Fibroblast of villous mesenchyme (primary cell): ENCODE measurements at places on chromosomes 6 and 20.

DNA sequence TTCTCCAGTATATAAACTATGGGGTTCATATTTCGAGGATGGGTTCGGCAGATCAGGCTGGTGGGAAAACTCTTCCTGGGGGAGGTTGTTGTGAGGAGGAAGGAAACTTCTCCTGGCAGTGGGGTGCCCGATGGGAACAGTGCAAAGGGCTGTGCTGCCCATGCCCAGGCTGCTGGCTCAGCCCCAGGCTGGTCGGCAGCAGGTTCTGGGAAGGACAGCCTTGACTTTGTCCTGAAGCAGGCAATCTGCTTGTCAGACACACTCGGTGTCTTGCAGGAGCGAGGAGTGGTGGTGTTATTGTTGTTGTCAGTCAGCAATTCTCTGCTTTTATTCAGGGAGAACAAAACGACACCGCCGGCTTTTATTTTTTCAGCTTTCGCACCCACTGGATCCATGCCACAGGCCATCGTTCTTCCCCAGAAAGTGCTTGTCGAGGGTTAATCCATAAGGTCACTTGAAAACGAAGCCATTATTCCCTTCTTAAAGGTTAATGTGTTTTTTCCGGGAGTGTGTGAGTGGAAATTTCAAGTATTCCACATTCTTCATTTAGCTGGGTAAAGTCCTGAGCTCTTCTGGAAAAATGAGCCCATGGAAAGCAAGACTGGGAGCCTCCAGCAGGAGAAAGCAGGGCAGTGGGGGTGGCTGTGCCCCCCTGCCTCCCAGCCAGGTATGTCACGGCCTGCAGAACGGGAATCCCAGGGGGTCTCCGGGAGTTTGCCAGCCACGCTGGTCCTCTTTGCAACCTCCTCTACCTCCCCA is 57.0 kb upstream of the STX16 start:
- no peak for DNase-seq

- DNase-seq: peak; percentile 77
These were observed 648.5 kb downstream of the HTR1B start for GRCh38 chr6:76814496-76815458.

DNA sequence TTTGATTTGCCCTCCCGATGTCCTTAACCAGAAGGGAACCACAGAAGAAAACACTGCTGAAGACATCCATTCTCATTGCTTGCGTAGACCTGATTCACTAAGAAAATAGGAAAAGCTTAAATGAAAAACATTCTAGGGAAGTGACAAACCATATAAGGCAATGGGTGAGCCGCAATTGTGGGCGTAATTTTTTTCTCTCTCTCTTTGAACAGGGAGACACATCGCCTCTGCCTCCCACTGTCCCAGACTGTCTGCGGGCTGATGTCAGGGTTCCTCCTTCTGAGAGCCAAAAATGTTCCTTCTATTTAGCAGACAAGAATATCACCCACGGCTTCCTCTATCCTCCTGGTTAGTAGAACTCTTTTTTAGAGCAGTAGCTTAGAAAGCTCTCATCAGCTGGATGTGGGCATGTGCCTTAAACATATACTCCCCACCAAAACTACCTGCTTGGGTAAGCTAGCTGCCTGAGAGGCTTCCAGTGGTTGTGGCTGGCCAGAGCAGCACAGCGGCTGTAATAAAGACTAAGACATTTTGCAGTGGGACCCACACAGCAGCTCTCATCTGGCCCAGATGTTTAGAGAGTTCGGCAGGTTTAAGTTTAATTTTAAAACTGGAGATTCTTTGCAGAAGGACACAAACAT is 22.7 kb upstream of the CTAGE9 start:
- peak; percentile 45 for DNase-seq

GRCh38 chr6:37303891-37304503 is 46.1 kb upstream of the TMEM217 start:
- peak; percentile 67 for DNase-seq

DNA sequence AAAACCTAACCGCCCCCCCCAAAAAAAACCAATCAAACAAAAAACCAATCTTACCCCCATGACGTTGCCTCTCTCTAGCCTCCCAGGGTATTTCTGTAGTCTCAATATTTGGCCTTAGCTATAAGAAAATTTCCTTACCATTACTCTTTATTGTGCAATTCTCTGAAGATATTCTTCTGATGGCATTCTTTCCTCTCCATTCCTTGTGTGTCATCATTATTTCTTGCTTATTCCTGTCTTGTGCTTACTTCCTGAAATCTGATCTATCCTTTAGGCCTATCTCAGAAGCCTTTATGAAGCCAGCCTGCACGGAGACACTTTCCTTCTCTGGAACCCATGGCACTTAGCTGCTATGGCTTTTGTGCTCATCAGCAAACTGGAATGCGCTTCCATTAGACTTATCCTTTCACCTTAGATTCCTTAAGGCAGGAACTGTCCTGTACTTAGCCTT is 65.9 kb upstream of the DDR1 start:
- DNase-seq: peak; percentile 91

DNA sequence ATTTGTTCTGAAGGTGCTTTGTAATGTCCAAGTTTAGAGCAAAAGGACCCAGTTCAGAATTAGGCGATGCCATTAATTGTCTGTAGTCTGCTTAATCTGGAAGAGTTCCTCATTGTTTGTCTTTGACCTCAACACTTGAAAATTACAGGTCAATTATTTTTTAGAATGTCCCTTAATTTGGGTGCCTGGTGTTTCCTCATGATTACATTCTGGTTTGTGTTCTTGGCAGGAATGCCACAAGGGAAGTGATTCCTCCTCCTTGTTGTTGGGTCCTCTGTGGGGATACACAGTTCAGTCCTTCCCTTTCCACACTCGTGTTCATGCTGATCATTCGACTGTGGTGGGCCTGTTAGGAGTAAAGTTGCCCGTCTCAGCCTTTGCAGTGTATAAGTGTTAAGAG is 207.3 kb downstream of the JARID2 start:
- no peak for DNase-seq

GRCh38 chr6:72464791-72465691 is 156.8 kb upstream of the KCNQ5 start:
- peak; percentile 7 for DNase-seq

GRCh38 chr6:107684996-107685395 is 139.1 kb downstream of the SCML4 start:
- no peak for DNase-seq

GRCh38 chr6:170165471-170166117 is 125.3 kb downstream of the DLL1 start:
- no peak for DNase-seq

DNA sequence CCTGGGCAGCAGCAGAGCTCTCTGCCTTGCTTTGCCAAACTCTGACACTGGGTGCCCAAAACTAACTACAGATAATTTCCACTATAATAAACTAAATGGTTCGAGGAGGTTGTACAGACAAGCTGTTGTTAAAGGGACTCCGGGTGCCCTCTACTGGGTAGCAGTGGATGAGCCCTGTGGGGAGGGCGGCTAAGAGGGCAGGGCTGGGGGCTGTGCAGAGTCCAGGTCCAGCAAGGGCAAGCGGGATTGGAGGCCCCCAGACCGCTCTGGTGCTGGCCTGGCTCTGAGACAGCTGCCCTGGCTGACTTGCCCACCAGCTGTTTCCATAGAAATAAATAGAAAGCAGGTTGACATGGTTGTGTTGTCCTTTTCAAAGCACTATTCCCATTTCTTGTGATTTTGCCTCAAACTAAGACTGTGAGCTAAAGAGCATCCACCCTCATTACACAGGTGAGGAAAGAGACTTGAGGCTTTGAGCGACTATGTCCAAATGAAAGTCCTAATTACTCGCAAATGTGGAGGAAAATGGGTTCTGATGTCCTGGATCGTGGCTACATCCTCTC is 167.6 kb upstream of the CST7 start:
- peak; percentile 12 for DNase-seq

GRCh38 chr6:90910893-90911292 is 324.0 kb upstream of the MAP3K7 start:
- no peak for DNase-seq

- DNase-seq: no peak
These were observed 85.8 kb downstream of the YTHDF1 start for GRCh38 chr20:63129991-63130657.

DNA sequence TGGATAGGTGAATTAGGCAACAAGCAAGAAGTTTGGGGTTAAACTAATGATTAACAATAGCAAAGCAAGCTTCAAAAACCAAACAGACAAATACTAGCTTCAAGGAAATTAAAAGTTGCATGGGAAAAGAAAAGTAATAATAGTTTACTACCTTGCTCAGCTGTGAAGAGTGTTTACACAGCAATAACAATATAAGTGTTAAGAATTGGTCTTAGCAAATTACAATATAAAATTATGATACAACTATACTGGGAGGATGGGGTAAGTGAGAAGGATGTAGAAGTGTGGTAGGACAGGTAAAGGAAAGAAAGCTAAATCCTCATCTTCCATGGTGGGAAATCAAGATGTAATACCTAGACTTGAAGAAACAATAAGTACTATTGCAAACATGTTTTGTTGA is 137.7 kb upstream of the MAFB start:
- DNase-seq: no peak

DNA sequence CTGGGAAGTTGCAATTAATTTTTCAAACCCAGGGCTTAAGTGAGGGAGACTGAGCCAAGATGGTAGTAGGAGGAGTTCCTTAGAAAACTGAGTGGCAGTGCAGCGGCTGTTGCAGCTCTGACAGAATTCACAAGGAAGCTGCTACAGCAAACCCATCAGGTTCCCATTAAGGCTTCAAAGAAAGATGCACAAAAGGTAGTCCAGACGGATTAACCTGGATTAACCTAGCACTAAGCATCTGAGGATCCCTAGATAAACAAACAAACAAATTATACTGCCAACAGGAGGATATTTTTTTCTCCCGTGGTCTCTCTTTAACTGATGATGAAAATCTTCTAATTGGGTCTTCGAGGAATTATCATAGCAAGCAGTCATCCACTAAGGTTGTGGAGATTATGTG is 5.2 kb downstream of the TENT5A start:
- DNase-seq: no peak

- DNase-seq: no peak
These were observed 316.4 kb downstream of the PTPRT start for GRCh38 chr20:42873259-42873658.

- DNase-seq: no peak
These were observed 369.9 kb downstream of the BTBD3 start for GRCh38 chr20:12287575-12287974.

DNA sequence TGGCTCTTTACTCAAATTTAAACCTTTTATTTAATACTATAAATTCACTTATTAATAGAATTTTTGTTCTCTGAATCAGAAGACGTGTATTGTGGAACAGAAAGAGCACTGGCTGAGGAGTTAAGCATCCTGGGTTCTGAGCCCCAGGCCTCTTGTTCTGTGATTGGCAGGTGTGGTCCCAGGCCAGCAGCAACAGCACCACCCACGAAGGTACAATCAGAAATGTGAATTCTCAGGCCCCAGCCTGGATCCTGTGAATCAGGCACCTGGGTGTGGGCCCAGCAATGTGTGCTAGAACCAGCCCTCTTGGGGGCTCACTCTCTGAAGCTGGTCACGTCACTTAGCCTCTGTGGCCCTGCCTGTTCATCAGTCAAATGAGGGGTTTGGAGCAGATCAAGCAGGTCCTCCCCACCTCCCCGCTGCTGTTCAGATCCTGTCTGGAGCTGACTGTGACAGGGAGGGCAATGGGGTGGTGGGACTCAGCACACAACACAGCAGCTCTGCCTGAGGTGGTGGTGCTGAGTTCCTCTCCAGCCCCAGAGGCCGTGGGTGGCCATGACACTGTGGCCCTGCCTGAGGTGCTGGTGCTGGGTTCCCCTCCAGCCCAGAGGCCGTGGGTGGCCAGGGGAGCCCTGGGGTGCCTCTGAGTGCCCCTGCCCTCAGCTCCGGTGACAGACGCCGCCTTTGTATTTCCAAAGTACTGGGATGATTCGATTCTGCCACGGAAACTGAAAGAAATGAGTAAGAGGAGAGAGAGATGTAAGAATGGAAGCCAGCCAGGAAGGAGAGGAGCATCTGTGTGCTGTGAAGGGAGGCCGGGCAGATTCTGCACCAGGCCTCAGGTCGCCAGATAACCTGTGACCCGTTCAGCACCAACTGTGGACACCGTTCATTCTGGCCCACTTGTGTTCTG is 41.6 kb upstream of the FRMD1 start:
- no peak for DNase-seq

DNA sequence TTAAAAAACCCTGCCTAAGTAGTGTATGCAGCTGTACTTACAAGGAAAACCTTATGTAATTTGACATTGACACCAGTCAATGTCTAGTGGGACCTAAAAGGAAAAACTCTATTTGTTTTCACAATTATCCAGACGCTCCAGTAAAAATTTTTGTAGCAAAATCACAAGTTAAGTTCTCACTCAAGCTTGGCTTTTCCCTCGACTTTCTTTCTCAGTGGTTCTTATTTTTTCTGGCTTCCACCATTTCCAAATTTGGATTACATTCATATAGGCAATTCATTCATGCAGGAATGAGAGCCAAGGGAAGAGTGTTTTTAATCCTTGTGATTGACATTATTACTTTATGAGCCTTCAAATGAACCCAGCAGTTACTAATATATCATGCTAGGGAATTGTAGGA is 66.0 kb upstream of the ADGRG6 start:
- no peak for DNase-seq

- peak; percentile 16 for DNase-seq
These were observed 217.7 kb downstream of the HAO1 start for GRCh38 chr20:7722564-7722963.

DNA sequence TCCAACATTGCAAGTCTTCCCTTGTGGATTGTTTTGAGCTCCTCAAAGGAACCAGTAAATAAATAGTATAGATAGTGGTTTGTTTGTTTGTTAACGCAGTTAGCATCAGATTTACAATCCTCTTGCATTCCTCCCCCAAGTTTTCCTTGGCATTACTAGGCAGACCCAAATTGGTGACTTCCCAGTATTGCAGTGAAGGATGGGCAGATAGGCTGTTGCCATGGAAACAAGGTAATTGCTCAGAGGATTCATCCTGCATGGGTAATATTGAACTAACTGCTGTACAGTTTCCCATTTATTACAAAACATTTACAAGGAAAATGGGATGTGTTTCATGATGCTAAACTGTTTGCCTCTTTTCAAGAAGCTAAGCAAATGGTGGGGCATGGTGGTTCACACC is 477.2 kb downstream of the EPM2A start:
- DNase-seq: no peak

DNA sequence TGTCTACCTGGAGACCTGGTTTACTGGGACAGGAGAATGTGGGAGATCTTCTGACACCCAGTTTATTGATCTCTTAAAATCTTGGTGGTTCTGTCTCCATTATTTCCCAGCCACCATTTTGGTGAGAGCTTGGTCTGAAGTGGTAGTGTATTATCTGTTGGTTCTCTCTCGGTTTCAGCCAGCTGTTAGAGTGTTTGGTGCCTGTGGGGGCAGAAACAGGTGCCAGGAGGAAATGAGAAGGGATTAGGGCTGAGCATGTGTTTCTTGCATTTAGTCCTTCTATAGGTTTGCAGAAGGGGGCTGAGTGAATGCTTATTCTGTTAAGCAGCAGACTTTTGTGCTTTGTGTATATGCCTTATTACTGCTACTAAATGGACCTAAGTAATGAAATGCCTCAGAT is 9.6 kb downstream of the JARID2 start:
- no peak for DNase-seq

- peak; percentile 16 for DNase-seq
These were observed 124.1 kb upstream of the LOC128125822 start for GRCh38 chr6:63448229-63448628.

- peak; percentile 57 for DNase-seq
These were observed 287.6 kb downstream of the PHF3 start for GRCh38 chr6:63923139-63923739.
